ENCODE measurements at places on chromosomes 11 and 22.

DNA sequence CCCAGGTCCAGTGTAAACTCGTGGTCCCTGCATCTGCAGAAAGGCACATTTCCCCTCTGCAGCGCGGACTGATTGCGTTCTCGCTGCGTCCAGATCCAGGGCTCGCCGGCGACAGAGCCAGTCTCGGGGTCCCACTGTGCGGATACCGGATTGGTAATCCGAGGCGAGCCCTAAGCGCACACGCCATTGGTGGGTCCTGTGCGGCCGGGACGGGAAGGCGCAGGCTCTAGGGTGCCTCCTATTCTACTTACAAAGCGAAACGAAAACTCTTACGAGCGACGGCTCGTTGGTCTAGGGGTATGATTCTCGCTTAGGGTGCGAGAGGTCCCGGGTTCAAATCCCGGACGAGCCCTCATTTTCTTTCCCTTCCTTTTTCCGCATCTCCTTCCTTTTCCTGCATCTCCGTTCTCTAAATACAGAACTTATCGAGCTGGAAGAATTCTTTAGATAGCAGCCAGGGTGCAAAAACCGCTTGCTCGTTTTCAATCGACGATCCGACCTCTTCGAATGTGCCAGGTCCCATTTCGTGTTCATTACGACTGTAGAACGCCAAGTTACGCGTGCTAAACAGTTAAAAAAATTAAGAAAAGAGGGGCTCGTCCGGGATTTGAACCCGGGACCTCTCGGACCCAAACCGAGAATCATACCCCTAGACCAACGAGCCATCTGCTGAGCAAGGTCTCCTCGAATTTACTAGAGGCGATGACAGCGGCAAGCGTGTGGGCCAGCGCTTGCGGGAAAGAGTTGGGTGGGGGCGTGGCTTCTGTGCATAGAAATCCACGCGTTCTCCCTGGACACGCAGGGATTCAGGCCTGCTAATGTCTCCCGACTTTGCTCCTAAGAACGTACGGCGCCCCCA lies 29.2 kb upstream of the WNT11 start:
- DNase-seq = peak; percentile 96

DNA sequence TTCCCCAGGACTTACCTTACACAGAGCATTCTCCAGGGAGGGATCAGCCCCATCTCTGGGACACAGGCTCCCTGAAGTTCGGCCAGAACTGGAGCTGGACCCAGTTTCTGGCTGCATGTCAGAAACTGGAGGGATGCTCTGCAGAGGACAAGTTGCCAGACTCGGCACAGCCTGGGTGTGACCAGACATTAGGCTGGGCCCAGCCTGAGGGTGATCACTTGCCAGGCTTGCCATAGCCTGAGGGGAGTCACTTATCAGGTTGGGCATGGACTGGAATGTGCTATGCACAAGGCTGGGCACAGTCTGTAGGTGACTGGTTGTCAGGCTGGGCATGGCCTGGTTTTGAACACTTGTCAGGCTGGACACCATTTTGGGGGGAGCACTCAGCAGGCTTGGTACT lies 30.7 kb upstream of the STK33 start:
- DNase-seq = no peak

DNA sequence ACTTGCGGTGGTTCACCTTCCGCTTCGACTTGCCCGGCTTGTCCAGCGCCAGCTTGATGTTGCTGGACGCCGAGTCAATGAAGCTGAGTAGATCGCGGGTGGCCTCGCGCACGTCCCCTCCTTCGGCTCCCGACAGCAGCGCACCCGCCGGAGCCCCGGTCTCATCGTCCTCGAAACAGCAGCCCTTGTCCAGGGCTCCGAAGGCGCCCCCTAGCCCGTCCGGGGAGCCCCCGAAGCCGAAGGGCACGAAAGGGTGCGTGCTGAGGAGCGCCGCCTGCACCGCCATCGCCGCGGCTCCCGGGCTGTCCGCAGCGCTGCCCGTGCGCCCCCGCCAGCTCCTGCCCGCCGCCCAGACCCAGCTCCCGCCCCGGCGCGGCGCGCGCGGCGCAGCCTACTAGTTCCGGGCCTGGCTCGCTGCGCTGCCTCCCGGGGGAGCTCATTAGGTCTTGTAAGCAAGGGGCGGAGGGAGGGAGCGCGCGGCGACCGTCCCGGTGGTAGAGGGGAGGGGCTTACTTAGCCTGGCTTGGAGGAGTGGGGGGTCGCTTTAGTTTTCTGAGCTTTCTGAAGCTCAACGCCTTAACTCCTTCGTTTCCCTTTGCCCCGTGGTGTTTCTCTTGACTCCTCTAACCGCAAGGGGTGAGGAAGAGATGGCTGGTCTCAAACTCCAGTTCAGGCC lies at the start of gene FAM181B:
Gene FAM181B, minus strand, starts transcription at position 421 of the 676 bp plus-strand sequence. Its CDS starts 135 bp downstream, at position 286.
- DNase-seq = no peak

GRCh38 chr11:128164080-128164741 lies 423.1 kb downstream of the ETS1 start:
- DNase-seq = no peak

DNA sequence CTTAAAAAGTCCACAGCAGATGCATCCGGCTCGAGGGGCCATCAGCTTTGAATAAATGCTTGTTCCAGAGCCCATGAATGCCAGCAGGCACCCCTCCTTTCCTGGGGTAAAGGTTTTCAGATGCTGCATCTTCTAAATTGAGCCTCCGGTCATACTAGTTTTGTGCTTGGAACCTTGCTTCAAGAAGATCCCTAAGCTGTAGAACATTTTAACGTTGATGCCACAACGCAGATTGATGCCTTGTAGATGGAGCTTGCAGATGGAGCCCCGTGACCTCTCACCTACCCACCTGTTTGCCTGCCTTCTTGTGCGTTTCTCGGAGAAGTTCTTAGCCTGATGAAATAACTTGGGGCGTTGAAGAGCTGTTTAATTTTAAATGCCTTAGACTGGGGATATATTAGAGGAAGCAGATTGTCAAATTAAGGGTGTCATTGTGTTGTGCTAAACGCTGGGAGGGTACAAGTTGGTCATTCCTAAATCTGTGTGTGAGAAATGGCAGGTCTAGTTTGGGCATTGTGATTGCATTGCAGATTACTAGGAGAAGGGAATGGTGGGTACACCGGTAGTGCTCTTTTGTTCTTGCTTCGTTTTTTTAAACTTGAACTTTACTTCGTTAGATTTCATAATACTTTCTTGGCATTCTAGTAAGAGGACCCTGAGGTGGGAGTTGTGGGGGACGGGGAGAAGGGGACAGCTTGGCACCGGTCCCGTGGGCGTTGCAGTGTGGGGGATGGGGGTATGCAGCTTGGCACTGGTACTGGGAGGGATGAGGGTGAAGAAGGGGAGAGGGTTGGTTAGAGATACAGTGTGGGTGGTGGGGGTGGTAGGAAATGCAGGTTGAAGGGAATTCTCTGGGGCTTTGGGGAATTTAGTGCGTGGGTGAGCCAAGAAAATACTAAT lies 1.9 kb downstream of the NEAT1 start:
- DNase-seq = peak; percentile 57

DNA sequence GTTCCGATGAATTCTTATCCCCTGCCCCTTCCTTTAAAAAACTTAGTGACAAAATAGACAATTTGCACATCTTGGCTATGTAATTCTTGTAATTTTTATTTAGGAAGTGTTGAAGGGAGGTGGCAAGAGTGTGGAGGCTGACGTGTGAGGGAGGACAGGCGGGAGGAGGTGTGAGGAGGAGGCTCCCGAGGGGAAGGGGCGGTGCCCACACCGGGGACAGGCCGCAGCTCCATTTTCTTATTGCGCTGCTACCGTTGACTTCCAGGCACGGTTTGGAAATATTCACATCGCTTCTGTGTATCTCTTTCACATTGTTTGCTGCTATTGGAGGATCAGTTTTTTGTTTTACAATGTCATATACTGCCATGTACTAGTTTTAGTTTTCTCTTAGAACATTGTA lies 12.0 kb downstream of the CCND1 start:
- no peak for DNase-seq

- DNase-seq = no peak
Observed at GRCh38 chr22:49490692-49491091, 337.0 kb downstream of the BRD1 start.

DNA sequence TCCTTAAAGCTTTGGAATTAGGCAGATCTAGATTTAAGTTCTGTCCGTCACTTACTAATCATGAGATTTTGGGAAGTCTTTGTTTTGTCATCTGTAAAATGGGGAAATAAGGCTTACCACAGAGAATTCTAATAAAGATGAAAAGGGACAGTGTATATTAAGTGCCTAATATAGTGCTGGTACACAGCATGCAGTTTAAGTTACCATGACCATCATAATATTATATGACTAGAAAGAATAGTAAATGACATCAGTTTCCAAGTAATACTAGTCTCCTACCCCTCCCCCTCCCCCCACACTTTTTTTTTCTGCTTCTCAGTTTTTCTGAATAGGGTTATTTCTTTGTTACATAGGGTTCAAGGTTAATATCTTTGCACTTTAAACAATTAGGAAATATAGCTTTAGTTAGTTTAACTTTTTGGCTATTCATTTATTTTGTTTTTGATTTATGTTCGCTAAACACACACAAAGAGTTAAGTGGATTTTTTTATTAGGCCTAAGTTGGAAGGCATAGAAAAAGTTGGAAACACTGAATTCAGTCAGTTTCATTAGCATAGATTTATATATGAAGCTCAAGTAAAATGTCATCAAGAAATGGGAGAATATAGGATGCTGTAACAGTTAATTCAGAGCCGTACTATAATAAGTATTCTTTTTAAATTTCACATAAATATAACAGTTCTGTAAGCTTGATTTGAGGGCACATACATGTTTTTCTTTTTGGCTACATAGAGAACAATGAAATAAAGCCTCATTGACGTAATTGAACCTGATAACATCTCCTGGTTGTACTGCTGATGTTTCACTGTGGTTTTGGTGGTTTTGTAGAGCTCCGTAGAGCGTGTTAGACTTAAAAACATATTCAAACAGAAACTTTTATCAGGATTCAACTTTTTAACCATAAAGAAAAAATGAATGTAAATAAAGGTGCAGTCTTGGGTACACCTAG lies 121.2 kb downstream of the PDE3B start:
- DNase-seq = peak; percentile 88

GRCh38 chr11:69073469-69073868 lies 24.7 kb downstream of the TPCN2 start:
- no peak for DNase-seq

DNA sequence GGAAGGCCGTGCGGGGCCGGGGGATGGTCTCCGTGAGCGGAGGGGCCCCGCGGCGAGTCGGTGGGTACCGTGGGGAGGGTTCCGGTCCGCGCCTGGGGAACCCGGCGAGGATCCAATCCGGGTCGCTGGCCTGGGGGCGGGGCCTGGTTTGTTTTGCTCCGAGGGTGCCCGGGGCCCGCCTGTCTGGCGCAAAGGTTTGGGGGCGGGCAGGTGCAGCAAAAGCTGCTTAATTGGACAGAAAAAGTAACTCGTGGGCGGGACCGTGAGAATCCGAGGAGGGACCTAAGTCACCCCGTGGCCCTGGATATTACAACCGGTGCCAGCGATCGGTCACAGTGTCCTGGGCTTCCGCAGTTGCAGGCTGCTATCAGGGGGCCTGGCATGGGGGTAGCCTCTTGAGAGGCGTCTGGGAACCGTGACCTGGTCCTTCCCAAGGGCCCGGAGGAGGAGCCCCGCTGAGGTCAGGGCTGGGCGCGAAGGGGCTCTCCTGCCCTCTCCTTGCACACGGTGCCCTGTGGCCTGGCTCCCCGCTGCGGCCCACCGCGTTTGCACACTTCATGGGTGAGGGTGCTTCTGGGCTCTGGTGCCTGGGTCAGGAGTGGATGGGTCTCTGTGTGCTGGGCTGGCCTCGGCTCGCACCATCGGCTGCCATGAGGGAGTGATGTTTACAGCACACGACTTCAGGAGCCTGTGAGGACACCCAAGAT lies 1.4 kb downstream of the PNPLA2 start:
- DNase-seq = peak; percentile 96

DNA sequence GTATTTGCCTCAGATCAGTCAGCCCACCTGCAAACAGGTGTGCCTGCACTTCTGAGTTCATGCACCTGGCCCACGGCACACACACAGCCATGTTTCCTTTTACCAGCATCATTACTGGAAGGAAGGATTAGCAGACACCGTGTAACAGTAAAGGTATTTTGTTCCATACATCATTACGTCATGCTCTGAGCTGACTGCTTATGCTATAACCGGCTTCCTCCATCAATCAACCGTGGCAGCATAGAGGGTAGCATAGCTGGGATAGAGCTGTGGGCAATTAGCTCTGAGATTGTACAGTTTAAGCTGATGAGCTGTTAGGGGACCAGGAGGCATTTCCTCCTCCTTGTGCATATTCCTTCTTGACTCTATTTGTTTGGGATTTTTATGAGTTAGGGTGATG lies 102.4 kb downstream of the ME3 start:
- DNase-seq = no peak

DNA sequence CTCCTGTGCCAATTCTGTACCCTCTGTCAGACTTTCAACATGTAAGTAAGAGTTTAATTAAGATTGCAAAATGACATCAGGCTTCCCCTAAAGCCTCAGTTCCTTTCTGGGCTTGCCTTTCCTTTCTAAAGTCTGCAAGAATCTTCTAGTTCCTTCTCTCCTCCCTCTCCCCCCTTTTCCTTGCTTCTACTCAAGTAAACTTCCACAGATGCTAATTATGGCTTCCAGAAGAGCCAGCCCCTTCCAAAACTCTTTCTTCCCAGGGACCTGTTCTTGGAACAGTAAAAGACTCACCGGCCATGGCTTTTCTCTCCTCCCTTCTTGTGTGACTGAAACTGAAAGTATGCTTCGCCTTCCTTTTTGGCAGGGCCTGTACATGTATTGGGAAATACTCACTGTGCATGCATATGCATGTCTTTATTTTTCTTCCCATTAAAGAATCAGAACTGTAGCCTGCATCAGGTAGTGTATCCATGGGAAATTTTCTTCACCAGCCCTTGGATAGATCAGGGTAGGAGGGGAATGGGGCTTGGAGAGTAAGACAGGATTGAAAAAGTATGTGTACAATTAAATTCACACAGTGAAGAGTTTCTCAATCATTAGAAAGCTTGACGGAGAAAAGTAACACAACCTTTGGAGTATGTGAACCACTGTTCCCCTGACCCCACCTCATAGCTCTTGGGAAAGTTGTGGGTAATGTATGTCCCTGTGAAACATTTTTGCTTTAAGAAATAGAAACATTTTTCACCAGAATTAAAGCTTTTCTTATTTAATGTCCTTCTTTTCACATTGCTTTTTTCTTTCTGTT lies at the start of gene CASP1:
Gene CASP1, minus strand, starts transcription at position 332 of the 808 bp plus-strand sequence. Its CDS starts 31 bp downstream, at position 301.
- DNase-seq = peak; percentile 64

GRCh38 chr22:17990147-17990546 lies 34.2 kb downstream of the MICAL3 start:
- no peak for DNase-seq

DNA sequence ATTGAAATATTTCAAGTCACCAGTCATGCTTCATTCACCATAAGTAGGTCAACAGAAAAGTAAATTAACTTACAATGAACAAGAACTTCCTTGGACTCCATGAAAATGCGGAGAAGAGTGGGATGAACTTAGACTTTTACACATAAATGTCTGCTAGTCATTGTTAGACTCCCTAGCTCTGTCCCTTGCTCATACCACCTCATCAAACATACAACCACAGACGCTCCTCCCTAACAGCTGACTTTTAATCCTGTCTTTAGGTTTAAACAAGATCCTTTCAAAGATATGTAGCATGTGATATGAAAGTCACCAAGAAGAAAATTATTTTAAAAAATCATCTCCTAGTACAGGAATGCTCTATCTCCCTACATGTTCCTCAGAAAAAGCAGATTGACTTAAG lies 248.1 kb downstream of the DLG2 start:
- DNase-seq = no peak

GRCh38 chr11:76085270-76085669 lies 121.0 kb downstream of the WNT11 start:
- DNase-seq = no peak

- DNase-seq = no peak
Observed at GRCh38 chr11:97163631-97164191, 773.9 kb downstream of the JRKL start.

- DNase-seq = no peak
Observed at GRCh38 chr11:66277471-66278362, at the start of gene CNIH2. Gene CNIH2, plus strand, starts transcription at chr11:66278175. Its CDS starts 282 bp downstream, at chr11:66278457.

GRCh38 chr11:87361891-87362290 lies 324.2 kb downstream of the TMEM135 start:
- no peak for DNase-seq

Data from GM12865 (cell line).